Stimulated activated CD4-positive, alpha-beta T cell treated with anti-CD3 and anti-CD28 coated beads, Interleukin-1b, Interleukin-23, amount 100 ng/mL, for 24 hours (primary cell): ENCODE measurements at places on chromosomes 13 and 19.

GRCh38 chr19:47447470-47448359 lies 24.0 kb downstream of the SLC8A2 start:
- no peak for DNase-seq

DNA sequence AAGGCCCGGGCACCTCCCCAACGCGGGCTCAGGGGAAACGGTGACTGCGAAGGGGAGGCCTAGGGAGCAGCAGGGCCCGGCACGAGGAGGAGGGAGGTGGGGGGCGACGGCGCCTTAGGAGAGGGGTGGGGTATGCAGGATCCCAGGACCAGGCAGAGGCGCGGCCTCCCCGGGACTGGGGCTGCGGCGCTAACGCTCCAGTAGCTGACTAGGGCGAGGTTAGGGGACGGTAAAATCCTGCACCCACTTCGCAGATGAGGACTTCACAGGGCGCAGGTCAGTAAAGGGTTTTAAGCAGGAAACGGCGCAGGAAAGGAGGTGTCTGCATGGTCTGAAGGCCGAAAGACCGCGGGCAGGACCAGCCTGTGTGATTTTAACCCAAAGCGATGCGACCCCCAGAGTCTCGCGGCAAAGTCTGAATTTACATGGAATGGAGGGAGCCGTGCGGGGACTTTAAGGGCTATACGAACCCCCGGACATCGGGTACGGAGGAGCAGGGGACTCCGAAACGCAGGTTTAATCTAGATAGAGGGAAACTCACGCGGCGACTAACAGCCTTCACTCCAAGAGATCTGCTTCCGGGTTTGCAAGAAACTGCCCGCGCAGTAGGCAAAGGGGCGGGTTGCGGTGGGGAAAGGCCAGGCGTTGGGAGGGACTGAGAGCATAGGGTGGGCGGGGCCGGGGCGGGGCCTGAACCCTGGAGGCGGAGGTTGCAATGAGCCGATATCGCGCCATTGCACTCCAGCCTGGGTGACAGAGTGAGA lies at the start of gene ZNF665:
TSS of gene ZNF665 (minus strand) at position 588 of the 764 bp plus-strand sequence. CDS start 10,460 bp downstream, outside the sequence.
- DNase-seq = peak; percentile 68

DNA sequence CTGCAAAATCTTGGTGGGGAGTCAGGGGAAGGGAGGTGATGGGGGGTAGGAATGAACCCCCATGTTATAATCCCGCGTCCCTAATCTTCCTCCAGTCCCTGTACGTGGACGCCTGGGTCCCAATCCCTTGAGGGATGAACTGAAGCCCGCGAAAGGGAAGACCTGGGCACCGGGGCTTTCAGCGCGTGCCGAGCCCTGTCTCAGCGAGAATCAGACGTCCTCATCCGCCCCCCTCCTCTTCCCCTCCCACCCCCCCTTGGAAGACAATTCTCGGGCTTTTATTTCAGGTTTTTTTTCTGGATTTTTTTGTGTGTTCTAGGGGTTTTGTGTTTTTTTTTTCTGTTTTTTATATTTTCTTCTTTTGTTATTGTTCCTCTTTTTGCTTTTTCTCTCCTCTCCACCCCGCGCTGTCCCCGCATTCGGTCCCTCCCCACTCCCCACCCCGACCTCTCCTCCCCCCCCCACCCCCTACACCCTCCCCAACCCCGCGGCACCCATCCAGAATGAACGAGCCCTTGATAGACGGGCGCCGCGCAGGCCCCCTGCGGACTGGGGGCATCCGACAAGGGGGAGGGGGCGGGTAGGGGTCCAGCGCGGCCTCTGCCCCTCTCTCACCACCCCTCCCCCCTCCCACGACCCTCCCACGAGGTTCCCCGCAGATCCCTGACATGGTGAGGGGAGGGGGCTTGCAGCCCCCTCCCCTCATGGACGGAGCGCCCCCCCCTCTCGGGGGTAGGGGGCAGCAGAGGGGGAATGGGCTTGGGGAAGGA lies 10.3 kb downstream of the C19orf81 start:
- DNase-seq = no peak

- DNase-seq = no peak
Observed at GRCh38 chr19:54030895-54031586, 32.7 kb downstream of the VSTM1 start.

DNA sequence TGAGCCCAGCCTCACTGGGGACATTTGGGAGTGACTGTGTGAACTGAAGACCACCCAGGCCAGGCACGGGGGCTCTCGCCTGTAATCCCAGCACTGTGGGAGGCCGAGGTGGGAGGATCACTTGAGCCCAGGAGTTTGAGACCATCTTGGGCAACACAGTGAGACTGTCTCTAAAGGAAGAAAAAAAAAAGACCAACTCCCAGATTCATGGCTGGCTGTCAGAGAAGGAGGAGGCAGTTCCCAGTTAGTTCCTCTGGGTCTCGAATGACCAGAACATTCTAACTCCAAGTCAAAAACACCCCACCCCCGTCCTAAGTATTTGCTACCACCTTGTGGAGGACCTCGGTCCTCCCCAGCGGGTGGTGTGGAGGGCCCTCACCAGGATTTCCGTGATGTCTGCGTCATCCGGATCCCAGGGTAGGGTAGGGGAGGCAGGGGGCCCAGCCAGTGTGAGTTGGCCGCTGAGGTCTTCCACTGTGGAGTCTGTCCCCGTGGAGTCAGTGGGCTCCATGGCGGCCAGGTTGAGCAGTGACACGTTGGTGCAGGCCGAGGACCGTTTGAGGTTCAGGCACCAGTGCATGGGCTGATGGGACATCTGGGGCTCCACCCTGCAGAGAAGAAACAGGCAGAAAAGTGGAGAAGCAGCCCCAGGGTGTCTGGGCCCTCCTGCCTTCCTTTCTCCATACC lies 1.3 kb downstream of the TSKS start:
- no peak for DNase-seq
